ENCODE measurements at places on chromosomes 4 and X.

DNA sequence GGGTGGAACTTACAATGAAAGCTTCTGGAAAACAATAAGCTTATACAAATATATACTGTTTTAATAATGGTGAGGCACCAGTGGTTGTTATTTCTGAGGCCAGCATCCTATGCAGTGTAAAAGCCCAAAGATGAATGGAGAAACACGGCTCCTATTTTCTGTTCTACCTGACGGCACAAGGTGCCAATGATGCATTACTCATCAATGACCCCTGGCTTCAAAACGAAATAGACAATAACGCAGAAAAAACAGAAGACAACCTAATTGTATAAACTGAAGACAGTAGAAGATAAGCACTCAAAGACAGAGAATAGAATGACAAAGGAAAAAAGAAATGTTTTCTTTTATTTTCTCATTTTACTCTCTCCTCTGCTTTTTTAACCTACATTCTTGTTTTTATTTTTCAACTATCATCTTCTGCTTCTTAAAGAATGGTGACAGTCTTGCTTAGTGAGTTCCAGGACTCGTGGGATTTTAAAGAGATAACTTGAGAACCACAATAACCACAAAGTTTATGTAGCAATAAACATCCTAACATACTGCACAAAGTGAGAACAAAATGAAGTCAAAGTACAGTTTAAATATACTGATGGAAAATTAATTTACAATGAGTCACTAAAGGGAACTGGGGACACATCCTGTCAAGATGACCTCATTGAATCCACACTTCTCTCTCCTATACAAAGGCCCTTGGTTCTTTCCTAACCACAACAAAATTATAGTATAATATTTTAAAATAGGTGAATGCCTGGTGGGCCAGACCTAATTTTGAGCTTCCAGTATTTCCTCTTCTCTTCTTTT, 169.8 kb downstream of the BTC start:
- no peak for DNase-seq

- no peak for DNase-seq
Measured at GRCh38 chrX:637660-638481, 7.3 kb downstream of the SHOX start.

GRCh38 chrX:17521871-17522693, 147.1 kb downstream of the NHS start:
- no peak for DNase-seq

- no peak for DNase-seq
Measured at GRCh38 chrX:108221301-108221864, 129.8 kb downstream of the ATG4A start.

DNA sequence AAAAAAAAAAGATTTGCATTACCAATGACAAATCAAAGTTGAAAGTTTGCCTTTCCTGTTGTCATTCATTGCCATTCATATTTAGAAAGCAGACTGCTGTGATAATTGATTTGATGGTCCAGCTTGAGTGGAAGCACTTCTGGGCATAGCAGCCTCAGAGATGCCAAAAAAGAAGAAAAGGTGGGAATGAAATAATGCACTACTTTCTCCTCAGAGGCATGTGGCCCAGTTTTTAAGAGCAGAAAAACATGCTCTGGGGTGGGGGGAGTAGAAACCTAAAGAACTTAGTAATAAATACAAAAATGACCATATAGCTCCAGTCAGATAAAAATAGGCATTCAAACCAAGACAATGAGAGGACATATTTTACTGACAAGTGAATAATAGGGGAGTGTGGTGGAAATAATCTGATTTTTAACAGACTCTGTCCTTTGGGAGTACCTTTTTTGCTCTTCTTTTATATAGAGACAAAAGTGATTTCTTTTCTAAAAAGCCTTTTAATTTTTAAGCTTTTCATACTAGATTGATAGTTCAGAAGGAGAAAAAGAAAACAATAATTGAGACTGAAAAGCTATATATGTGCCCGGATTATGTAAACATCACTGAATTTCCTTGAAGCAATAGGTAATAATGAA, 599.1 kb downstream of the RPA4 start:
- DNase-seq, result no peak
